AML-193 (cell line): ENCODE measurements at places on chromosomes 2 and 18.
A peak's percentile ranks its signal among the peaks of the same experiment; 100 is the strongest.

- DNase-seq = no peak
Measured at GRCh38 chr2:75676464-75676863, 29.9 kb downstream of the MRPL19 start.

GRCh38 chr2:206990360-206990759, 51.0 kb downstream of the CPO start:
- no peak for DNase-seq

DNA sequence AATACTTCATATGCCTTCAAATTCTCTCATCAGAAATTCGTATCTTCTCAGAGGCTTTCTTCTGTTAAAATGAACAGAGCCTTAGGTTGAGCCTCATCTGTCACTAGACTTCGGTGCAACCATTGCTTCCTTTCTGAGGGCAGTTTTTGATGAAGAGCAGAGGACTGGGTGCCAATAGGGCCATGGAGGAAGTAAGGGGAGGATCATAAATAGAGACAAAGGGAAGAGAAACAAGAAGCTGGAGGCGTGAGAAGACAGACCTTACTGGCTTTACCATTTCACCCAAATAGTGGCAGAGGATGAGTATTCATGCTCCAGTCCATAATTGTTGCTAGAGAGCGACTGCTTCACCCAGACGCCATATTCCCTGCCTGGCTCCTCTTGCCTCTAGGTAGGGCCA, 215.6 kb upstream of the PKDCC start:
- no peak for DNase-seq

DNA sequence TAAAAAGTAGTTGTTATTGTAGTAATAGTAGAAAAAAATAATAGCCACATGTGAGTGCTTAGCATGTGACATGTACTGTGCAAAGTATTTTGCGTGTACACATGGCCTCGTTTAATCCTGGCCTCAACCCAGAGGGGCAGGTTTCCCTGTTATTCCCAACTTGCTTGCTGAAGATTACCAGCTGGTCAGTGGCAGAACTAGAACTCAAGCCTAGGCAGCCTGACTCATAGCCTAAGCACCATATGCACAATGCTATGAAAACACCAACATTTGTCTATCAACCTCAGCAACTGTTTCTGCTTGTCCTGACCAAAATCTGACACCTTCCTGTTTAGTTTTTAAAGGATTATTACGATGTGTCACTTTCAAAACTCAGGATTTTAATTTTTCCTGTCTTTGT, 234.9 kb upstream of the SMAD7 start:
- no peak for DNase-seq

DNA sequence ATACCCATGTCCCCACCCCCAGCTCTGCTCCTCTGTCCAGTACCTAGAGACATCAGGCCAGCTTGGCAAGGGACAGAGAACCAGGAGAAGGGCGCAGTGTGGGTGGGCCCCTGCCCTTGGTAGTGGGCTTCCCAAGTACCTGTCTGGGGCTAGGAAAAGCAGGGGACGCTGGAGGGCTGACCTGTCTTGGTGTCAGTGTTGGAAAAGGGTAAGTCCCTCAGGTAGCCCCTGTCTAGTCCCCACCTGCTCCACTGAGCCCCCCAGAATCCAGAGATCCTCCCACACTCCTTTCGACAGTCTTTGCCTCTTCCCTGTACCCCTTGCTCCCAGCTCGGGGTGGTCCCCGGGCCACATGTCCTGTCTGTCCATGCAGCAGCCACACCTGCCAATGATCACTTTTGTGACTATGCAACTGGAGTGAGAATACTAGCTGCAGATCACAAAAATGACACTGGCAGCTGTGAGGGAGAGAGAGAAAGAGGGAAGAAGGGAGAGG, 14.6 kb downstream of the DNAJB2 start:
- DNase-seq = no peak

DNA sequence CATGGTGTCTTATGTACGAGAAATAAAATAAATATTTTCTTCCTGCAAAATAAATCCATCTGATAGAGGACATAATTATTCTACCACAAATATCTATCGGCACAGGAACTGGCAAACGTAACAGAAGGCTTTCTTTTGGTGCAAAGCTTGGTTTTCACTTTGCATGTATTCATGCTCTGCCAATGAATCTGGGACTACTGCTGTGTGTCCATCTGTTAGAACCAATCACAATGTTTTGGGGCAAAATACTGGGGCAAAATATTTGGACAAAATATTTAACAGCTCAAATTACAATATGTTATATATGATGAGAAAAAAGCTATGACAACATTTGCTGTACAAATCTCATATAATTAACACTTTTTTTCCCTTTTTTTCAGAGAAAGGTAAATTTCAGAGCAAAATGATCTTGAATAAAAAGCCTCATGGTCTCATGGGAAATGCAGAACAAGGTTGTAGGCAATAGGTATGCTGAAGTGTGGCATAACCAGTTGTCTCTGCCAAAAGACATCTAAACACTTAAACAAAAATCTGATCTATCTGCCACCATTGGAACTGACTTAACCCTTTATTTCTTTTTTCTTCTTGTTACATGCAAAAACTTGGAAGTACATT, 923.2 kb downstream of the CPS1 start:
- DNase-seq = no peak

- no peak for DNase-seq
Measured at GRCh38 chr2:74873678-74874640, 40.0 kb downstream of the HK2 start.

GRCh38 chr2:167860082-167860481, 387.3 kb downstream of the STK39 start:
- DNase-seq = no peak

- no peak for DNase-seq
Measured at GRCh38 chr2:33373986-33374385, 102.5 kb upstream of the RASGRP3 start.

- DNase-seq = no peak
Measured at GRCh38 chr18:43507842-43508481, 230.7 kb upstream of the SYT4 start.

- DNase-seq = peak; percentile 50
Measured at GRCh38 chr2:8090748-8091700, 590.8 kb upstream of the ID2 start.

DNA sequence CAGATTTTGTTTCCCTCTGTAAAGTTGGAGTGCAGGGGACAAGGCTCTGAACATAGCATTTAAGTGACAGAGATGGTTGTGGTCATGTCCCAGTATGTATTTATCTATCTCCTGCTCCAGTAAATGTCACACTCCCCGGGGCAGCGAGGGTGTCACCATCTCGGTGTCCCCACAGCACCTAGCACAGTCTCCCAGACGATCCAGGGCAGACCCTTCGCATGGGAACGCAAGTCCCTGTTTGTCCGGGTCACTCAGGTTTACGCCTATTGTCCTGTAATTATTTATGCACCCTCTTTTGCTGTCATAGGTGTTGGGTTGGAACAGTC, 12.6 kb upstream of the NTSR2 start:
- no peak for DNase-seq

DNA sequence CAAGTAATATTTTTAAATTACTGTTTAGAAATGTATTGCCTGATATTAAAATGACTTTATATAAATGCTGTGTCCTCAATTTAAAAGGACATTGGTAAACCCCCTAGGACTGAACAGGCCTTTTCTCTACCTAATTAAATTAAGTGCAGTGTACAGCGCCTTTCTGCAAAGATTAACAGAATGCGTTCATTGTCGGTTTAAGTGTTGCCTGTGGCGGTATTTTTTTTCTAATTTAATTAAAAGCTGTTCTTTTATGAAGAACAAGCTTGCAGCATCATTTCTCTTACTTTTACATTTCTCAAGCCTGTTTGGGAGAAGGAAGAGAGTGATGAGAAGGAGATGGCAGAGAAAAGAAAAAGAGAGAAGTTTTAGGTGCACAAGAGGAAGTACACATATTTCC, 344.9 kb downstream of the CPS1 start:
- DNase-seq = no peak

GRCh38 chr2:207833251-207833751, 63.6 kb upstream of the FZD5 start:
- DNase-seq = no peak

GRCh38 chr2:218261423-218262236, 815 bp downstream of the GPBAR1 start:
- no peak for DNase-seq

- no peak for DNase-seq
Measured at GRCh38 chr2:110113961-110114591, 1.5 kb downstream of the MALL start.

- no peak for DNase-seq
Measured at GRCh38 chr2:227824711-227825110, 11.1 kb downstream of the CCL20 start.

DNA sequence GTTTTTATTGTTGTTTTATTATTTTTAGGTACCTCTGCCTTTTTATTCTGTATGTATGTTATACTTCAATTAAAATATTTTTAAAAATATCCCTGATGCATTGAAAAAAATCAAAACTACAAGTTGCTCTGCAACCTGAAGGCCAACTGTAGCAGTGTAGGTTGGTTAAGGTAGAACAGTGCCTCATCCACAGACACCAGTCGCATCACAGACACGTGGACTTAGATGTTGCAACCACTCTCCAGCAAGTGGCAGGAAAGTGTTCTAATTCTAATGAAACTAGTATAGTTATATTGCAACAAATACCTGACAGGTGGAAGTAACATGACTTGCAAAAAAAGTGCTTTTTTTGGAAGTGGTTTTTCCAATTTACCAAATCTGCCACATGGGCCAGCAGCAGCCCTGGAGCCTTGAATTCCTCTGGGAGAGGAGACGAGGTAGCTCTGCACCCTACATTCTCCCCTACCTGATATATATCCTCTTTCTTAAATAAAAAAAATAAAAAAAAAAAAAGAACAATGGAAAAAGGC, 28.4 kb upstream of the SLC3A1 start:
- DNase-seq = no peak

GRCh38 chr2:161681046-161681445, 56.8 kb downstream of the SLC4A10 start:
- no peak for DNase-seq

DNA sequence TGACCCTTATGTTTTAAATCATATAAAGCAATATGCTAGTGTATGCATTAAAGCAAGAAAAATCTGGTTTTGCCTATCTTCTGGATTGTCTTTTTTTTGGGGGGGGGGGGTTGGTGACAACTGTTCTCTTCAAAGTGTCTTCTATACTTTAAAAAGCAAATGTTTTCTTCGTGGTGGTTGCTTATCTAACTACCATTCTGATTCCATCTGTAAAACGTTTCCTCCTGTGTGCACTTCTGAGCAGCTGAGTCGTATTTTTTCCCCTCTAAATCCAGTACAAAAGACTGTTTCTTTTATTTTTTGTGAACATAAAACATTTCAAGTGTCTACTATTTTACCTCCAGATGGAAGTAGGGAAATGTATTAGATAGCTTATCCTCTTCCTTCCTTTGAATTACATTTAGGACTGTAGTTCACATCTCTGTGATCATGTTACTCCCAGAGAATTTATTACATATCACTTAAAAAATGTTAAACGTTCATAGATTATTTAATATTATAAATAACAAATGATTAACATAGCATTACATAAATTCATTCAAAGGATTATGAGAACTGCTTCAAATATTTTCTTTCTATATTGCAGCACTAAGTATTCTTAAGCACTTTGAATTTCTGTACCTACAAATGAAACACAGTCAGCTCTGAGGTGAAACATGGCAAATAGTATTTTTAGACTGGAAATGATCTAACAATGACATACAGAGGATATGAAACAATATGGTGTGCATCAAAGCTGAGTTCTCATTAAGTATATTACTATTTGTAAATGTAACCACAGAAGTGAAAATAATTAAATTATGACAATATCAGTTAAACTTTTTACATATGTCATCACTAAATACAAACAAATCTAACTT, 56.4 kb downstream of the SCN3A start:
- DNase-seq = no peak

- no peak for DNase-seq
Measured at GRCh38 chr2:241993386-241994005, 124.0 kb downstream of the RTP5 start.

DNA sequence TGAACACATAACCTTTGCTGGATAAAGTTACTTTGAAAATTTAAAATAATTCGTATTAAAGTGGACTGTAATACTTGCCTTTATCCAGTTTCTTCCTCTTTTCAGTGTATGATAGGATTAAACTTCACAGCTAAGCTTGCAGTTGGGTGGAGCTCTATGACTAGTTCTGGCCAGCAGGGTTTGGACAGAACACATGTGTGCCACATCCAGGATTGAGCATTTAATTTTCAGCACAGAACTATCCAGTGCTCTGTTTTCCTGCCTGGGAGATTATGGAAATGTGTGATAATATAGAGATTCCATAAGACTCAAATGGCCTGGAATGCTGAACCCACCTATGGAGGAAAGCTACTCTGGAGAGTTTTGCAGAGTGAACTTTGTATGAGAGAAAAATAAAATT, 200.2 kb downstream of the OSR1 start:
- no peak for DNase-seq

GRCh38 chr2:167294776-167295140, 406.5 kb downstream of the XIRP2 start:
- DNase-seq = no peak

GRCh38 chr18:74976331-74976909, 232.5 kb downstream of the PTGR3 start:
- DNase-seq = no peak

DNA sequence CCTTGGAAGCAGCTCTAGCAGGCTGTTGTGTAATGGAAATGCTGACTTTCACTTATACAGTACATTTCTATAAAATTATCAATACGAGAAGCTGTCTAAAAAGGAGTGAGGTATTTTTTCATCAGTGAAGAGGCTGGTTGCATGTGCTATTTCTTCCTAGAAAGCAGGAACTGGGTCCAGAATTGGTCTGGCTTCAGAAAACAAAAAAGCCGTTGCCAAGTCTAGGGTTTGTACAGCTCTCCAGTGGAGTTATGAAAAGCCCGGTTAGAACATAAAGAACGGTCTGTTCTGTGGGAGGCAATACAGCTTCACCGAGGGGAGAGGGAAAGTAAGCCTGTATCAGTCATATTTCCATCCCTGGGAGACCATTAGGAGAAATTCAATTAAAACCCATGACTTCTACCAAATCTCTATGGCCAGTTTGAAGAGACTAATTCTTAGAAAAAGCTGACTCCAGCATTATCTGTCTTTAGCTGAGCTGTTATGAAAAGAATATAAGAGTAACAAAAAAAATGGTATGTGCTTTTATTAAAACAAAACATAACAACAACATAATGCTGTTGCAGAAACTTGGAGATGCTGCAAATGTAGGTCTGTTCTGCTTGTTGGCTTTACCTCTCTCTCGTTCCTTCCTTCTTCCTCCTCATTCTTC, 217.0 kb downstream of the CMPK2 start:
- no peak for DNase-seq
